OCI-M1 (cell line): ENCODE measurements at places on chromosomes 2 and 18.

DNA sequence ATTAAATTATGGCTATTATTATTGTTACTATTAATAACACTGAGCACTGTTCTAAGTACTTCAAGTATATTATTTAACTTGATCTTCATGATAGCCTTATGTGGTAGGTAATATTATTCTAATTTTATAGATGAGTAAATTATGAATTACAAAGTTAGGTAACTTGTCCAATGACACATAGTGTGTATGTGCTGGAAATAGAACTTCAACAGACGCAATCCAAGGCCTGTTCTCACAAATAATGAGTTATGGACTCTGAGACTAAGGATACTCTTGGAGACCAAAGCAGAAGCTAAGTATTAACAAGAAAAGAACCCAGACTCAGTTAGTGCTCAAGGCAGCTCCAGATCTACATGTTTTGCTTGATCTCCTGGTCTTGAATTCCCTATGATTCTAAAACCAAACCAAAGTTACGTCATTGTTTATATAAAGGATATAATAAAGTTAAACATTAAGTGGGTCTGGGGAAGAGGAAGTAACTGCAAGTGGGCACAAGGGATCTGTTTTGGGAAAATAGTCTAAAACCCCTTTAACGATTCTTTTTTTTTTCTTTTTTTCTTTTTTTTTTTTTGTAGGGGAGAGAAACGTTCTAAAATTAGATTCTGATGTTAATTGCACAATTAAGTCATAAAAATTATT lies 211.3 kb downstream of the ERBB4 start:
- DNase-seq: no peak

DNA sequence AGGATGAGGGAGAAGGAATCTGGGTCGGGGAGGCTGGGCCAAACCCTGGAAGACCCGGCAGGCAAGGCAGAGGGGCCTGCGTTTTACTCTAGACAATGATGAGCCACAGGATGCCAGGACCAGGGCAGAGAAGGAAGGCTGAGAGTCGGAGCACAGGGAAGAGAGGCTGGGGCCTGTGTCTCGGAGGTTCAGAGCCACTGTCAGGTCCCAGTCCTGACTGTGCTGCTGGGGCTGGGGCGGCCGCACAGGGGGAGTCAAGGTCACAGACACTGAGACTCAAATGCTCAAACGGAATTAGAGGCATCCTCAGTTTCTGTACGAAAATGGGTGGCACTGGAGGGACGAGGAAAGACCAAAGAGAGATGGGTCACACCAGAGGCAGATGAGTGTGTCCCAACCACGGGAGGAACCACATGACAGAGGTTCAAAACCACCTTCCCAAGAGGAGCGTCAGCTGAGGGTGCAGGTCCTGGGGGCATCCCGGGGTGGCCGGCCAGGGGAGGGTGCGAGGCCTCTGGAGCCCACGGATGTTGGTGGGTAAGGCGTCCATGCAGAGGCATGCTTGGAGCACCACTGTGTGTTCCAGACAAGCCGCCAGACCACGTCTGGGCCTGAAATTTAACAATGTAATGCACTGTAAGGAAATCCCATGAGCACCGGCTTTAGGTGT lies 14.7 kb downstream of the HDAC4 start:
- no peak for DNase-seq

GRCh38 chr2:110729106-110729505 lies 3.3 kb upstream of the ACOXL start:
- no peak for DNase-seq

- peak; percentile 72 for DNase-seq
Measured at GRCh38 chr2:74149247-74149525, 1.5 kb upstream of the BOLA3 start.

DNA sequence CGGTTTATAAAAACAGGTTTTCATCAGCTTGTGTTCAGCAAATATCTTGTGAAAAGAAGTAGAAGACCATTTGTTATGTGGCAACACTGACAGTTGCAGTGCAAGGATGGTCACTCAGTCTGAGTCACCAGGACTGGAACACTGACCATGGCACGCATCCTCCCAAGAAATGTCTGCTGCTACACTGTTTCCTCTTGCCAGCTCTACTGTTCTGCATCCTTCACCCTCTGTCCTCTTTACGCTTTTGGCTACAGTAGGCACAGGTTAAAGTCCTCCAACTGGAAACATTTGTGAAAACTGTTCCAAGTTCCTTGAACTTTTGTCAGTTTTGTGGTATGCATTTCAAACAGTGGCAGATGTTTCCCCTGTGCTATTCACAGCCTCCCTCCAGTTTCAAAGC lies 39.4 kb downstream of the OSR1 start:
- DNase-seq: no peak

DNA sequence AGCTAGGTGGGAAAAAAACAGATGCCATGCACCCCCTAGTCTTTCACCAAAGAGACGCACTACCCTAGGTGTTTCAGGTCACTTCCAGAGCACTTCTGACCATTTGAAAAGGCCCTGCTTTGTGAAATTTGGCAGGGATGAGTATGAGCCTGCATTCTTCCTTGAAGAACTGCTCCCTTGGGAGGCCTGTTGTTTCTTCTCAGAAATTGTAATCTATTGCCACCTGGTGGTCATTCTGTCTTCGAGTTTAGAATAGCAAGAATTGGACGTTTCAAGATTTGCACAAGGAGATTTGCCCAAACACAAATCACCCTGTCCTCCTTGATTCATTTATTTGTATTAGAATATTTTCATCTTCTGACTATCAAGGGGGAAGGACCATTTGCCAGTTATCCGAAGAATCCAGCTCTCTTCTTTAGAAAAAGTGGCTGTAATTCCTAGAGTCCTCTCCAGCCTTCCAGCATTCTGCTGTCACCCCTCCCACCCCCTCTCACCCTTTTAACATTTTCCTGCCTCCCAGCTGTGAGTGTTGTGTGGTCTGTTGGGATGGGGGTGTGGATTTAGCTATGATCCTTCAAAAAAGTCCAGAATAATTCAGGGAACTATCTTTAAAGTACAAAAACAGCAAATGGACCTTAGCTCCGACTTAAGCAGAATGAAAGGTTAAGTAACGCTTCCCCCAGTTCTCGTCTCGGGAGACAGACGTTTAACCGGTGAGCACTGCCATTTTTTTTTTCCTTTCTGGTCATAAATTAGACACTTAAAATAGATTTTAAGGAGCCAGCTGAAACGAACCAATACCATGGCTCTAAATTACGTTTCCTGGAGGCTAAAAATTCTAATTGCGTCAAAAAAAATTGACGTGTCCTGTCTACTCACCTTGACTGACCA lies 3.7 kb upstream of the GAD1 start:
- peak; percentile 86 for DNase-seq

DNA sequence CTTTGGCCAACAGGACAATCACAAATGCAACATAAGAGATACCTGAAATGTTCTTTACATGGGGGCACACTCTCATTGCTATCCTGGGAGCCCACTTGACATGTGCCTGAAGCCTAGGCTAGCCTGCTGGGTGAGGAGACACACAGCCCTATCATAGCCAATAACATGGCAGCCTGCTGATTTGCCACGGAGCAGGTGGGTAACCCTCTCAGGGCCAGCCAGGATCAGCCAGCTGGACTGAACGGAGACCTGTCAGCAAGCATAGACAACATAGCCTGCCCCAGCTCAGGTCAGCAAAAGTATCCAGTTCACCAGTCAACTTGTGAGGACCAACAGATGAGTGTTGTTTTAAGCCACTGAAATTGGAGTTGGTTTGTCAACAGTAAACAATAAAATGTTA lies 566.5 kb downstream of the DCDC2C start:
- DNase-seq: no peak

- DNase-seq: no peak
Measured at GRCh38 chr2:65577654-65578053, 145.3 kb upstream of the SPRED2 start.

DNA sequence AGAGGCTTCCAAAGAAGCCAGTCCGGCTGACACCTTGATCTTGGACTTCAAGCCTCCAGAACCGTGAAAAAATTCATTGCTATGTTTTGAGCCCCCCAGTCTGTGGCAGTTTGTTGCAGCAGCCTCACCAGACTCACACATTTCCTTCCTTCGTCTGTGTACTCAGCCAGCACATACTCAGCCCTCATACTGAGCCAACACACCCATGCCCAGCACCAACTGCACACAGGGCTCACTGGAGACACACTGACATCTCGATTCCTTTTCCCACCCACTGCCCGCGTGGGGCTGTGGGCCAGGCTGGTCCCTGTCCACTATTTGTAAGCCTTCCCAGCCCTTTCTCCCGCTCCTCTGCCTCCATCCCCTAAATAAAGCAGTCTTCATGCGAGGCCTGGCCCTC lies 24.1 kb upstream of the NMUR1 start:
- DNase-seq: no peak

DNA sequence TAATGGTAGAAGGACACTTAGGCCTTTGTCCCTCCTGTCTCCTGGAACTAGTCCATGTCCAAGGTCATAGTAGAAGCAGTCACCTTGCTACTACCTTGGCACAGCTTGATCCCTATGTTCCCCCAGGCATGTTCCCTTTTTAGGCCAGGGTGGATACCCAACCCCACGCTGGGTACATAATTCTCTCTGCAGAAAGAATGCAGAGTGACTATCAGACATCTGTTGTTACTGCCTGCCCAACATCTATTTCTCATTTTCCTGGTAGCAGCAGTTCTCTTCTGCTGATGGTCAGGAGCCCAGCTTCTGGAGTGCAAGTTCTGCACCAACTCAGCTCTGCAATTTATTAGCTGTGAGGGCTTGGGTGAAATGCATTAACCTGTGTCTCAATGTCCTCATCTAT lies 4.4 kb upstream of the METTL21A start:
- DNase-seq: no peak

GRCh38 chr2:24721470-24721869 lies 71.7 kb downstream of the PTRHD1 start:
- DNase-seq: no peak

DNA sequence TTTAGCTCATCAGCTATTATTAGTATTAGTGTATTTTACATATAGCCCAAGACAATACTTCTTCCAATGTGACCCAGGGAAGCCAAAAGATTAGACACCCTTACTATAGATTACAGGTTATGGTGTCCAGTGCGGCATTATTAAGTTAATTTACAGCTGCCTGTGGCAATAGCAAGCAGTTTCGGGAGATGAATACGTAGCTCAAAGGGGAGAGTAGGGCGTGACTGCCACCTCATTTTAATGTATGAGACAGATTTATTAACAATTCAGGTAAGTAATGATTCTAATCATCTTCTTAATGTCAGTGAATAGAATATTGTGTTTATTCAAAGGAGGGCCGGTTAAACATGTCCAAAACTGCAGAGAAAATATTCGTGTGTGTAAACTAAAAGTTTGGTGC lies 6.8 kb upstream of the DSG3 start:
- no peak for DNase-seq
